Activated gamma-delta T cell treated with Interleukin-2 at 50 U/mL for 16 hours (primary cell): ENCODE measurements at places on chromosomes 5 and 9.

DNA sequence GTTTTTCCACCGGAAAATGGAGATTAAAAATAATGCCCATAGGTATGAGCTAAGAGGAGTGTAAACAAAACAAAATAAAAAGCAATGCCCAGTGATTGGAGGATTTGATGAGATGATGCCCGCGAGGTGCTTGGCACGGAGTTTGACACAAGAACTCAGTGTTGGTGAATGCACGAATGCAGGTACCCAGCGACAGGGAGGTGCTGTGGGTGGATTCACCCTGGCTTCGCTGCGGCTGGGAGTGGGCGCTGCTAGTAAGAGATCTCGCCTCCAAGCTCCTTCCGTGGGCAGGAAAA is 526 bp upstream of the STXBP1 start:
- no peak for DNase-seq

DNA sequence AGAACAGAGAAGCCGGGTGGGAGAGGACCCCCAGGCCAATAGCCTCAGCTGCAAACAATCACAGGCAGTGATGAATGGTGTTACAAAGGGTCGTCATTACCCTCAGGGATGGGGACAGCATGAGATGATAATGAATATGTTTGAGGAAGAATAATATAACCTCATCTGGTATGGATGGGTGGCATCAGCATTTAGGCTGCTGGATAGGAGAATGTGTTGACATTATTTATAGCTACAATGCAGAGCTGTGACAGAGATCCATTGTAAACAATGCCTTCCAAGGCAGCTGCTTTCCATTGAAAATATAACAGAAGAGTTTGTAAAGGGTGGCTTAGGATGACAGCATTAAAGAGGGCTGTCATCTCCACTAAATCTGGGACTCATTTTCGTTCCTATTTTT is 365.5 kb downstream of the KCNN2 start:
- DNase-seq = no peak

DNA sequence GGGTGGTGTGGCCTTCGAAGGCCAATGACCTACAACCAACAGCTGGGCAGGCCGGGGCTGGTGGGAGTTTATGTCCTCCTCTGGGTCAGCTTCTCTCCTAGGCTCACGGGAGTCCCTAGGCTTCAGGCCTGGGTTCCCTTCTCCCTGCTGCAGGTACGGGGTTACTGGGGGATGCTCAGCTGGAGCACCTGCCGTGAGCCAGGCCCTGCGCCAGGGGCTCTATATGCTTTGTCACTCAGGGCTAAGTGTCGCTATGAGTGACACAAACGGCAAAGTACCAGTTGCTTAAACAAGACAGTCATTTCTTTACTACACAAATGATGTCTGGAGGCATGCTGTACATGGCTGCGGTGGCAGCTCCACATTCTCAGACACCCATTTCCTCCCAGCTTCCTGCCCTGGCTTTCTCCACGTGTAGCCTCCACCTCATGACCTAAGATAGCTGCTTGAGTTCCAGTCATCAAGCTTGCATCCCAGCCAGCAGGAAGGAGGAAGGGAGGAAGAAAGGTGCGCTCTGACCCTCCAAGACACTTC is 22.5 kb upstream of the NINJ1 start:
- no peak for DNase-seq

DNA sequence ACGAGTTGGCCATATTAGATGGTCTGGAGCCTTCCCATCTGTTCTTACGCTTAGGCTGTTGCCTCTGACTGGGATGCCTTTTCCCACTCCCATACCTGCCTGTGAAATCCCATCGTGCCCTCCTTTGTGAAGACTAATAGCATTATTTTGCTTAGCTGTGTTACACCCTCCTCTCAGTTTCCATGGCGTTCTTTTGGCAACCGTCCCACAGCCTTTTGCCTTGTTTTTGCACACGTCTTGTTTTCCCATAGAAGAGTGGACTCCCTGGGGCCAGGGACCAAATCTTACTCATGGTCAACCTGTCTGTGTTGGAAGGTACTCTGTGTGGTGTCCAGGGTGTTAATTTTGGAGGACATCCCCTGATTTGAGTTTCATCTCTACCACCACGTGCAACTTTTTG is 242.1 kb downstream of the HSPA4 start:
- no peak for DNase-seq

DNA sequence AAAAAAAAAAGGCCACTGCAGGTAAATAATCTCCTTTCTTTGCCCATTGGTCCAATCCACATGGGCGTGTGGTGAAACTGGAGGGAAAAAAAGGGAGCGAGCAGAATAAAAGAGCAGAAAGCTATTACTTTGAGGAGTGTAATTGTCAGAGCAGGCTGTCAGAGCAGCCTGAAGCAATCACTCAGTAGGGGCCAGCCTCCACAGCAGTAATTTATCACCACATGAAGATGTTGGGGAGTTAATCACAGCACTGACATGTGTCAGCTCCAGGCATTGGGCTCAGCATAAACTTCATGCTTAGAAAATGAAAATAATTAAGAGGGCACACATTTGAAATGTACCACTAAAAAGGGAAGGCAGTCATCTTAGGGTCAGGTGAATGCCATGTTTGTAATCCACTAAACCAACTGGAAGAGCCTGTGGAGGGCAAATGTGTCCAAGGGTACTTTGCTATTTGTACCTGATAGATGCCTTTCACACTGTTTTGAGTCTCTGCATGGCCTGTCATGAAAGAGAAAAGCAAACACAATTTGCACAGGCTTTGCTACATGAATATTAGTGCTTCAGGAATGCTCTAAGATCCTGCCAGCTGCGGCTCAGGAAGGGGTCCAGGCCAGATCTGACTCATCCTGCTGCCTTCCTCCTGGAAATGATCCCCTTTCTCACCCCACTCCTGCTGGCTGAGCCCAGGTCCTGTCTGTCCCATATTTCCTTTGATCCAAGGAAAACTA is 2.9 kb upstream of the PTGER4 start:
- DNase-seq = no peak

- no peak for DNase-seq
These were observed 33.5 kb upstream of the HSPB3 start for GRCh38 chr5:54421976-54422375.

DNA sequence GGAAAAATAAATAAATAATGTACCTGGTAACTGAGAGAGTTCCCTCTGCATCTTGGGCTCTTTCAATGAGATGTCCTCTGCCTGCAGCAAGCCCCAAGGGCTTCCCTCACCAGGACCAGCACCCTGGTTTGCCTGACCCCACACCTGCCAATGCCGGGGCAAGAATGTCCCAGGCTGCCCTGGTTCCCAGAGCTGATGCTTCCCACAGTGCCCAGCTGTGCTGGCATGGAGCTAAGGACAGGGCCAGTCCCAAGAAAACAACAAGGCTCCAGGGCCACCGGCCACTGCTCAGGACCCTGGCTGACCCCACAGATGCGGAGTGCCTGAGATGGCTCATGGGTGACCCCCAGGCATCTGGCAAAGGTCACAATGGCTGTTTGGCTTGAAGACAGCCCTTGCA is 123.5 kb downstream of the KCNIP1 start:
- DNase-seq = no peak

- DNase-seq = no peak
These were observed 26.2 kb upstream of the ARSB start for GRCh38 chr5:79011219-79011836.

DNA sequence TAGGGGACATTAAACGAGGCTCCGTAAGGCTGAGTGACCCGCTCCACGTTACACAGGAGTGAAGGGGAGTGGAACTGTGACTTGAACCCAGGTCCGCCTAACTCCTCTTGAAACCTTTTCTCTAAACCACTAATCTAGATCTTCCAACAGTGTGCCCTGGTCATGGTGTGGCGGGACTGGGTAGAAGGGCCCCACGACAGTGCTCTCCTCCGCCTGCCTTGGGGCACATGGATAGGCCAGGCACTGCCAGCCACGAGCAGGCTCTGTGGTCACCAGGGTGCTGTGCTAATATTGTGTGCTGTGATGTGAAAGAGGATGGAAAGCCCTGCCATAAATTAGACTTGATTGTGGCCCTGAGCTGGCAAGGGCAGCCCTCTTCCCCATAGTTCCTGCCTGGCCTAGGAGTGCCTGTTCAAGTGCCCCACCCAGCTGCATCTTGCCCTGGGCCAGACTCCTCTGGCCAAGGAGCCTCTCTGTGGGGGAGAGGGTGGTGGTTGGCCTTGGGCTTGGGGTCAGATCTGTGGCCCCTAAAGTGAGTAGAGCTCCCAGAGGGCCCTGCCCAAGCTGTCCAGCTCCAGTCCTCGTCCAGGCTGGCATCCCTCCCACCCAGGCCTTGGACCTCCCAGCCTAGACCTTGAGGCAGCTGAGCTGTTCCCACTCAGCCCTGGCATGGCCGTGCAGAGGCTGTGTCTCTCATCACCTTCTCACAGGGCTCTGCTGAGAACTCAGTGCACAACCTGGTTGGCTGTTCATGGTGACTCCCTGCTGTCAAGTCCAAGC is 67.8 kb upstream of the TBC1D2 start:
- DNase-seq = no peak

- DNase-seq = no peak
These were observed 76.9 kb downstream of the SH3PXD2B start for GRCh38 chr5:172377438-172377837.

DNA sequence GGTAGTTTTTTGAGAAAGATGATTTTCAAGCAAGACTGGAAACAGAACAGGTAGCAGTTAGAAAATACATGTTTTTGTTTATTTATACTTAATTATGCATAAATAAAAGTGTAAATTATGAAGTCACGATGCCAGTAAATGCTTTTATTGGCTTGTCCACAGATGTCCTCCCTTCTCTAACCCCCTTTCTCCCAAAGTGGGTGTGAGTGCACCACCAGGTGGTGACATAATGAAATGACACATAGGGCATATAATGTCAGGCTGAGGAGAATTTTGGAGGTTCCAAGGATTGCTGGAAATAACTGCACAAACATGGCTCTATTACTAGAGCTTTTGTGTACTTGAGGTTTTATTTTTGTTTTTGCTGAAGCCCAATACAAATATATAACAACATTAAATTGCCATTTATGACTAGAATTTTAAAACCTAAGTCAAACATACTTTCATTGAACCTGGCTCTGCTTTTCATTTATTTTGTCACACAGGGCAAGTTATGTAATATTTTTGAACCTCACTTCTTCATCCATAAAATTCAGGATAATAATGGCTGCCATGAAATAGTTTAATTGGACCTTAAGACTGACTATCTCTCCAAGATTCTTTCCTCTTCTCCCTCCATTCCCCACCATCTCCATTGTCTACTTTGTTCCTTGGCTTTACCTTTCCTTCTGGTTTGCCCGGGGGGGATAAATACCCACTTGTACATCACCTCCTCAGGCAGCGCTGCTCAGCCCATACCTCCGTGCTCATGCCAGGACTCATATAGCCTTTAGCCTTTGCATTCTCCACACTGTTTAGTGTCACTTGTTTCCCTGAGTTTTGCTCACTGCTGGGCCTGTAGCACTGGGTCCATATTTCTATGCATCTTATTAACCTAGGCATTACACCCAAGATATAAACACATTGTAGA is 168.8 kb downstream of the PDE4D start:
- no peak for DNase-seq

DNA sequence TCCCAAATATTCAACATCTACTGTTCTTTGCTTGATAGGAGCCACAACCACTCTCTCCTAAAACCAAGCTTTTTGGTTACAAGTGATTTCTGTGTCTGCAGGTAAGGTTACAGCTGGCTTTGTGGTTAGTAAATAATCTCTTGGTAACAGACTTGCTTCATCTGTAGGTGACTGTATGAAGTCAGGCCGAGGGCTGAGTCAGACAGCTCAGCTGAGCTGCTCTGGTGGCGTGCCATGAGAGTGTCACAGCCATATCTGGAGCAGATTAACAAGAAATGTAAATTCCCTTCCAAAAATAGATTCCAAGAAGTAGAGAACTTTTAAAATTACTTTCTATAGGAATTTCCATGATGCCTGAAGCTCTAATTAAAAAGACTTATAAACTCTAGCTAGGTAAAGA is 23.7 kb upstream of the TAS2R1 start:
- DNase-seq = no peak

GRCh38 chr9:126805554-126806262 is 868 bp downstream of the ZBTB43 start:
- peak; percentile 76 for DNase-seq

GRCh38 chr5:132264546-132265335 is 7.2 kb downstream of the PDLIM4 start:
- no peak for DNase-seq

- no peak for DNase-seq
These were observed 274.7 kb downstream of the FBXL7 start for GRCh38 chr5:15774632-15775031.

DNA sequence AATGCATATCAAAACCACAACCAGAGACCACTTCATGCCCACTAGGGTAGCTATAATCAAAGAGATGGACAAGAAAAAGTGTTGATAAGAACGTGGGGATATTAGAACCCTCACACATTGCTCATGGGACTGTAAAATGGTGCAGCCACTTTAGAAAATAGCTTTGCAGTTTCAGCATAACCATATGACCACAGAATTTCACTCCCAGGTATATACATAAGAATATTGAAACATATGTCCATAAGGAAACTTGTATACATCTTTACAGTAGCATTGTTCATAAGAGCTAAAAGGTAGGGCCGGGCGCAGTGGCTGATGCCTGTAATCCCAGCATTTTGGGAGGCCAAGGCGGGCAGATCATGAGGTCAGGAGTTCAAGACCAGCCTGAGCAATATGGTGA is 56.4 kb downstream of the S1PR3 start:
- no peak for DNase-seq

DNA sequence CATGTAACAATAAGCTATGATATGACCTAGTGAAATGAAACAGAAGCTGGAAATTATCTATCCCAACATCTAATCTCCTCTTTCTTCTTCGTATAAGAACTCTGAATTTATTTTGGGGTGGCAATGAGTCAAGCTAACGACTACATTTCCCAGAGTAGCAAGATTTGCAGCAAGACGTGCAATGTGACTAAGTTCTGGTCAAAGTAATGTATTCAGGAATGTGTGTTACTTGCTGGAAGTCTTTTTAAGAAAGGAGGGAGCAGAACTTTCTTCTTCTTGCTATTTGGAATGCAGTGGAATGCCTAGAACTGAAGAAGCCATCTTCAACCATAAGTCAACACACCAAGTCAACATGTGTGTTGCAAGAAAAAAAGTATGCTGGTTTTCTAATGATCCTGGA is 406.6 kb upstream of the MEF2C start:
- no peak for DNase-seq

DNA sequence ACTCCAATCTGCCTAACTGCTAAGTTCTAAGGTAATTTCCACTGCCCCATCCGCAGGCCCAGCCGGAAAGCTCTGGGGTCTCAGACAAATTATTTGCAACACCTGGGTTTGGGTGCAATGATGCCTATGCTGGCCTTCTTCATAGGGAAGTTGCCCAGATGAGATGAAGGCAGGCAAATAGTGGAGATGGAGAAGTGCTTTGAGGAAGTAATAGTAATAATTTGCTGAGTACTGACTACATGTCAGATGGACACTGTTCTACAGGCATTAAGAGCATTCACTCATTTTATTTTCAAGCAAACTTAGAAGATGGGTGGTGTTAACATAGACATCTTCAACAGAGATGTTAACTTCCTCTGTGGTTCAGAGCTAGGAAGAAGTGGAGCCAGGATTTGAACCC is 3.8 kb downstream of the PCDH12 start:
- DNase-seq = no peak

DNA sequence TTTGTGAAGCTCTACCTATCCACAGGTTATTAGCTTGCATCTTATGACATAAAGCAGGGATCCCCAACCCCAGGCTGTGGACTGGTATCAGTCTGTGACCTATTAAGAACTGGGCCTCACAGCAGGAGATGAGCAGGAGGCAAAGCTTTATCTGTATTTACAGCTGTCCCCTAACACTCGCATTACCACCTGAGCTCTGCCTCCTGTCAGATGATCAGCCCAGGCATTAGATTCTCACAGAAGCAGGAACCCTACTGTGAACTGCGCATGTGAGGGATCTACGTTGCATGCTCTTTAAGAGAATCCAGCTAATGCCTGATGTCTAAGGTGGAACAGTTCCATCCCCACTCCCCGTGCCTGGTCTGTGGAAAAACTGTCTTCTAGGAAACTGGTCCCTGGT is 19.7 kb downstream of the FBXW11 start:
- DNase-seq = no peak
